ENCODE measurements at places on chromosomes 4 and X.

- DNase-seq: no peak
Measured at GRCh38 chr4:25486171-25486570, 109.1 kb downstream of the ANAPC4 start.

- no peak for DNase-seq
Measured at GRCh38 chrX:132848296-132848970, 110.0 kb downstream of the HS6ST2 start.

DNA sequence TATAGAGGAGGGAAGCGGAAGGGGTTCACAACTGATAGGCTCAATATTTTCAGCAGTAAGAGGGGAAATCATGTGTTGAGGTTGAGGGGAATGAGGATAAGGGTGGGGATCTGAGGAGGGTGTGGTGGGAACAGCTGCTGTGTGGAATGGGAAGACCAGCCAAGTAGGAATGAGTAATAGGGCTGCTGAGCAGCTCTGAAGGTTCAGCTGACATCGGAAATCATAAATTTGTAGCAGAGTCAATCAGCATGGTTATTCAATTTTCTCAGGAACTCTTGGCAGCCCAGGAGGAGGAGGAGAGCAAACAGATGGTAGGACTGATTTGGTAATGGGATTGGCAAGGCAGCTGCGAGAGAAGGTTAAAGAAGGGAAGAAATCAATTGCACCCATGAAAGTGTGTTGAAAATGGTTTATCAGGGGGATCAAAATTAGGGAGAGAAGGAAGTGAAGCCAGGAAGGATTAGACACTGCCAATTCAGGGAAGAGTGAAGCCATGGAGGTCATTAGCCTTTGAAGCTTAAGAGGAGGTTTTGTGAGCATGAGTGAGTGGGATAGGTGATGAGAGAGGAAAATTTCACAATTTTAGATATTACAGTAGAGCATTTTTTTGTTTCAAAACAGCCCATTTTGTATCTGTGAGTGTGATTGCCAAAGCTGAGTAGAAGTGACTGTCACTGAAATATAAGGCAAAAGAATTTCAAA lies 82.6 kb downstream of the PCDH7 start:
- DNase-seq: no peak

DNA sequence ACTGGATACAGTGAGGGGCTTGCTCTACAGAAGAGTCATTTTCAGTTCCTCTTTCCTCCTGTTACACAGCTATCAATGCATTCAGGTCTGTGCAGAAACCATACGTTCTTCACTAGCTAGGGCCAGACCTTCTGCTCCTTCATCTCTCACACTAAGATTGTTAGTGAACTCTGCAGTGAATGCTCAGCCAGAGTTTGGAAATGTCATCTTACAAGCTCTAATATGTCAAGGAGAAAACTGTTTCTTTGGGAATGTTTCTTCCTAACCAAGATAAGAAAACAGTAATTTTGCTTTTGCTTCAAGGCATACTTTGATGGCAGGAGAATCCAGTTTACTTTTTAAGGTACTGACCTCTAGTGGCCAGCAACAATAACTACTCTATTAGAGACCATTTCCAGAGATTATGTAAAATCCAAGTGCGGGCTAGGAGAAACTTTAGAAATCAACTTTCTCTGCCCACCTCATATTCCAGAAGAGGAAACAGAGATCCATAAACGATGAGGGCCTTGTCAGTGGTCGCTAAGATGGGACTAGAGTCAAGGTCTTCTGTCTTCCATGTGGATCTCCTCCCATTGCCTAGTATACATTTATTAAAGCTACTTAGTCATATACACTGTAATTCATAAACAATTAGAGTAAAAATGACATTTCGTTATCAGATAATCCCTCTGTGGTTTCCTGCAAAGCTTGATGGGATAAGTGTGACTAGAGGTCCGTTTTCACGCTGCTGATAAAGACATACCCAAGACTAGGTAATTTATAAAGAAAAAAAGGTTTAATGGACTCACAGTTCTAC lies 12.1 kb upstream of the CC2D2A start:
- no peak for DNase-seq

DNA sequence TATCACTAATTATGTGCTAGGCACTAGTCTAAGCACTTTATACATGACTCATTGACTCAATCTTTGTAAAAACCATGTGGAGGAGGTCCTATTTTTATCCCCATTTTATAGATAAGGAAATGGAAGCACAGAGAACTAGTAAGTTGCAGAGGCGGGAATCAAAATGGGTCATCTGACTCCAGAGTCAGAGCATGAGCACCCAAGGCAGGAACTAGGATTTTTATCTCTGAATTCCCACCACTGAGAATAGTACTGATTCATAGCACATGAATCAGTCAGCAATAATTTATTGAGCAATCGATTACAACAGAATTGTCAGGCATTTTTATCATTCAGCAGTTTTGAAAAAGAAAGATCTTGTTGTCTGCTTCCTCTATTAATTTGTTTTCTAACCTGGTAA lies 19.3 kb downstream of the SCARB2 start:
- DNase-seq: no peak

- no peak for DNase-seq
Measured at GRCh38 chrX:109704563-109704962, 28.5 kb downstream of the ACSL4 start.

DNA sequence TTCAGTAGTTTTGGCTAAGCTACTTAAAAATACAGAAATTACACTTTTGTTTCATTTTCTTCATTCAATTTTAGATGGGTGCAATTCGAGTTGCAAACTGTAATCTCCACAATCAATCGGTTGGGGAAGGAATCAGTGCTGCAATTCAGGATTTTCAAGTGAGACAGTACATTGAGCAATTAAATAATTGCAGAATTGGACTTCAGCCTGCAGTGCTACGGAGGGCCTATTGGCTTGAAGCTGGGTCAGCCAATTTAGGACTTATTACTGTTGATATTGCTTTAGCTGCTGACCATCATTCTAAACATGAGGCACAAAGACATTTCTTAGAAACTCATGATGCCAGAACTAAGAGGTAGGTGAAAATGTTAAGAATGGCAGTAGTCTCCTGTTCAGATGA lies 77.7 kb downstream of the BLTP1 start:
- DNase-seq: no peak

GRCh38 chrX:34893741-34894140 lies 48.9 kb upstream of the FAM47B start:
- no peak for DNase-seq

- DNase-seq: no peak
Measured at GRCh38 chrX:30793075-30793766, 95.8 kb downstream of the TAB3 start.

GRCh38 chr4:1472148-1472797 lies 66.0 kb upstream of the NKX1-1 start:
- no peak for DNase-seq

GRCh38 chr4:111449657-111450056 lies 695.6 kb upstream of the FAM241A start:
- DNase-seq: no peak

DNA sequence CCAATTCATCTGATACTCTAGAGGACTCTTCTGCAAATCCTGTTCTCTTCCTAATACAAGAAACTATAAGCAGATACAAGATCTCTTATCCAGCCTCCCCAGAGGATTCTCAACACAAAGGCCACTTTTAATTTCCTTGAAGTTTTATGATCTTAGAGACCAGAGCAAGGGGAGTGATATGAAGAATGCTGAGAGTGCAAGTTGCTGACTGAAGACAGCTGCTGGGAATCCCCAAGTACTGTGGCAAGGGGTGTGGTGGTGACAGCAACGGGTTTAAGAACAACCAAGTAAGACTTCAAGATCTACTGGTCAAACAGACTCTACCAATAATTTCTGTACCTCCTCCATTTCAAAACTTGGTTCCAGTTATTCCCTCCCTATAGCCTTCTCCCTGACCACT lies 7.0 kb downstream of the AMMECR1 start:
- no peak for DNase-seq

- DNase-seq: no peak
Measured at GRCh38 chr4:65656008-65656407, 14.3 kb downstream of the EPHA5 start.

DNA sequence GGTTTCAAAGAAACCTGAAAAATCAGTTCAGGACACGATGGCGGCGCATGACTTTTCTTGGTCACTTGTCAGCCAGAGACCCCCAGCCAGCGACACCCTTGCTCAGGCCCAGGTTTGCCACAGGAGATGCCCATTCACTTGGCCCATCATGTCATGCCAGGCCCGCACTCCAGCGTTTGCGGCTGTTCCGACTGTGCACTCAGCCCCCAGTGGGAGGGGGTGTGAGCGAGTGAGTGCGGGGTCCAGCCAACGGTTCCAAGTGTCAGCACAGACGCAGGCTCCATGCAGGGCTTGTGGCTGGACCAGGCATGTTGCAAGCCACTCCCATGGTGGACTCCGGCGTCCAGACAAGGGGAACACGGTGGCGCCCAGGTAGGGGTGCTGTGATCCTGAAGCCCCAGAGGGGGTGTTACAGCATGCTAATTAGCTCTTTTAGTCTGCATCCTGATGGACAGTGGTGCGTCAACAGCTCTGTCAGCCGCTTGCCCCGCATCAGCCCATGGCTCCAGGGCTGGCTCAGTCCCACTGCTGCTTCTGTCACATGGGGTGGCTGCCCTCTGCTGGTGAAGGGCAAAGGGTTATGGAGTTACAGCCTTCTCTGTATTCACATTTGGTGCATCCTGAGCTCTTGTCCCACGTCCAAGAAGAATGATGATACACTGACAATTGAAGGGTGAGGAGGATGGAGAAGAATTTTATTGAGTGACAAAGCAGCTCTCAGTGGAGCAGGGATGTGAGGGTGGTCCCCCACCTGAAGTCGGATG lies 3.7 kb upstream of the MAEA start:
- DNase-seq: no peak

All from CMK (cell line).